ENCODE measurements at places on chromosomes 7 and 10.

GRCh38 chr10:126199221-126199998 lies 188.9 kb downstream of the ADAM12 start:
- DNase-seq, result no peak

GRCh38 chr7:120617275-120617674 lies 240.7 kb downstream of the TSPAN12 start:
- no peak for DNase-seq

DNA sequence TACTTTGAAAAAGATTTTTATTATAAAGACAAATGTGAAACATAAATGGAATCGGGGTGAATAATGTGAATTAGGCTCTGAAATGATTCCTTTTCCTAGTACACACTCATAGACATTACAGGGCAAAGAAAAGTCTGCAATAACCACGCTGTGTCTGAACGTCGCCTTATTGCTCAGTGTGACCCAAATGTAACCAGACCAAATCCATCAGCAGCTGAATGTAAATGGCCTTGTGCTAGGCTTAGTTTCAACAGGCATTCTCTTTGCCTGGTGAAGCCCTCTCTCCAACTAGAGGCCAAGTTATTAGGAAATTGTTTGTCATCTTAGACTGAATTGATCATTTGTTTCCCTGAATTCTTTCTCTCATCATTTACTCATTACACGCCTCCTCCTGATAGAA lies 225.5 kb downstream of the CHCHD3 start:
- no peak for DNase-seq

GRCh38 chr10:75189266-75190096 lies 21.1 kb upstream of the VDAC2 start:
- no peak for DNase-seq

DNA sequence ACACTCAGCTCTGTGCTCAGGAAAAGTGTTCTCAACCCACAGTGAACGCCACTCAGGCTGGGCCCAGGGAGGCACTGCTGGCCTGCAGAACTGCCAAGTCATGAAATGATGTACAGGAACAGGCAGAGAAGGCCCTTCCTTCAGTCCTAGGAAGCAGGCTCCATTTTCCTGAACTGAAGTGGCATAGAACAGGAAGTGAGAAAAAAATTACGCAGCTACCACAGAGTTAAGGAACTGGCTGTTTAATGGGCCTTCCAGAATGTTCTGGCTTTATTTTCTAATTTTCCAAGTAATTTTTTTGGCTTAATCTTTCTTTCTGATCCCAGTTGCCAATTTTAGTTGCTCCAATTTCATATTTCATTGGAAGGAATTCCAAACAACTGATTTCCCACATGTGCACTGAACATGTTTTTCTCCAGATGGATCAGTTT lies 39.3 kb downstream of the LRRC18 start:
- DNase-seq, result no peak

- DNase-seq, result no peak
These were observed 504.1 kb downstream of the POM121L12 start for GRCh38 chr7:53539558-53539957.

- DNase-seq, result no peak
These were observed 204.8 kb downstream of the BMPER start for GRCh38 chr7:34109936-34110780.

DNA sequence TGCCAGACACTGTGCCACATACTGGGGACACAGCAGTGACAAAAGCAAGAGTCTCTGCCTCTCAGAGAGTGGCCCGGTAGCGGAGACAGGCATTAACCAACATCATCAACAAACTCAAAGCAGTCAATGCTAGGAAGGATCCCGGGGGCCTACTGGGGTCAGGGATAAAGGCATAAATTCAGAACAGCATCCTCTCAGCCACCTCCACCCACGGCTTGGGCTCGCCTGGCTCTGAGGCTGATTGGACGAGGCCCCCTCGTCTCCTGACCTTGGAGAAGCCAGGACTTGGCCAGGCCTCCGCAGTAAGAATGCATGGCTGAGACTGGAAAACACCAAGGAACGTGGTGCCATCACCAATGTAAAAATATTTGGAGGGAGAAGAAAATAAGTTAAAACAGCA lies 102.1 kb downstream of the ARHGAP22 start:
- no peak for DNase-seq

DNA sequence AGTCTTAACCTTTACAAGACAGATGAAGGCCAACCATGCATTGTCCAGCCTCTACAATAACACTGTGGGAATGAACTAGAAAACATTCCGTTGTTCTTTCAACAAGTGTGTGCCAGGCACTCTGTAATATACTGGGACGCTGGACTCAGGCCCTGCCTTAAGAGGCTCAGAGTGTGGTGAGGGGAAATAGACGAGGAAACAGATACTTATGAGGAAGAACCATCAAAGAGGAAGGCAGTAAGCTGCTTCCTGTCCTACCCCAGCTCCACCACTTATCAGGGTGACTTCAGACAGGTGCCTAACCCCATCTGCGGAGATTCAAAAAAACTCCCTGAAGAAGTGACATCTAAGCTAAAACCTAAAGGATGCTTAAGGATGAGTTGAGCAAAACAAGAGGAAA lies 8.9 kb upstream of the TRIM8 start:
- no peak for DNase-seq

- no peak for DNase-seq
These were observed 34.8 kb downstream of the CFAP43 start for GRCh38 chr10:104197364-104197763.

DNA sequence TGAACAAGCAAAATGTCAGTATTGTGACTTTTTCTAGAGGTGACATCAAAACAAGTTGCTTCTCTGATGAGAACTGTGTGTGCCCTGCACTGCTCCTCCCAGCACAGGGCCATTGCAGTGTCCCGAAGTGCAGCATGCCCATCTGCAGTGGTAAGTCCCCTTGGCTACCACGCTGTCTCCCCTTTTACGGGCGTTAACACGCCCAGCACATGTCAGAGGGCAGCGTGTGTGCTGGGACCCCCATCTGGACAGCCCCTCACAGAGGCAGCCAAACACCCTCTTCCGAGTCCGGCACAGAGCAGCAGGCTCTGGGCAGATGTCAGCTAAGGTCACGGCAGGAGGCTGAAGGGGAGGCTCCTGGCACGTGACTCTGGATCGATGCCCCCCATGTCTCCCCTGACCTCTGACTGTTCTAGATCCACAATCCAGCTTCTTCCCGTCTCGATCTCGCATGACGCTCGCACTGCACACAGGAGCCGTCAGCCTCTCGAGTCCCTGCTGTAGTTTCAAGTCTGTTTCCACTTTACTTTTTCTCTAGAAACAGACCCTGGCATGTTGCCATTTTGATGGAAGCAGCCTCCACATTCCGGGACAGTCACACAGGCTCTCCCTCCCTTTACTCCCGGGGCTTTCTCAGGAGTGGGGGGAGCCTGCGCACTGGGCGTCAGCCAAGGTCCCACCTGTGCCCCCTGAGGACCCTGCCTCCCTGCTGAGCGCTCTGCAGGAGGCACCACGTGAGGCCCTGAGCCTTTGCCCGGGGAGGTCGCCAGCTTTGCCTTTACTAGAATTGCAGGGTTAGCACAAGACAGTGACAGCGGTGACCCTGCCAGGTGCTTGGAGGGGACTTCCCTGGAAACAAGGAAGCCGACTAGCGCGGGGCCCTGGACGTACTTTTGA lies 133.8 kb downstream of the TCERG1L start:
- DNase-seq, result no peak

DNA sequence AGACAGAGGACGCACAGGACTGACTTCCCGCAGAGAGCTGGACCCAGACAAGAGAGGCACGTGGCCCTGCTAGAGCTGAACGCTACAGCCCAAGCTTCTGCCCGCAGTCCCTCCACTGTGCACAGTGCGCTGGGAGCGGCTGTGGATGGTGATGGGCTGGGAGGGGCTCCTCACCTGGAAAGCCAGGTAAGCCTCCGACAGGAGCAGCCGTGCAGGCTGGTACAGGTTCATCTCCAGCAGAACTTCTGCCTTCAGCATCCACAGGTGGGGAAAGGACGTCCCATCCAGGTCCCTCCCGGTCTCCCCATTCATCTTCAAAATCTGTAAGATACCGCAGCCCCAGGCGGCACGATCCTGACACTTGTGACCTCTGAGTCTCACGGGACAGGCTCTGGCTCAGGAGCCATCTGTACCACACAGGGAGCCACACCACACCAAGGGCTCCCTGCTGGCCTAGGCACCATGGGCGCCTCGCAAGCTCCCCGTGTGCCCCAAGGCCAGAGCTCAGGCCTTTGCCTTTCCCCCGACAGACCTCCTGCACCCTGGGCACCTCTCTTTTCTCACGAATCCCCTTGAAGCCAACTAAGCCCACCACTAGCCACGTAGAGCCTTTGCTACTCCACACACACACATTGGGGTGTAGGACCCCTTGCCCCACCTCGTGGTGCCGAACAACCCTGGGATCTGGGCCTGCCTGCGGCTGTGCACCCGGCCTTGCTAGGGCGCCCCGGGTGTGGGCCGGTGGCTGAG lies 76.3 kb downstream of the CFAP46 start:
- DNase-seq, result no peak

GRCh38 chr7:116591202-116592040 lies 66.6 kb downstream of the CAV1 start:
- no peak for DNase-seq

DNA sequence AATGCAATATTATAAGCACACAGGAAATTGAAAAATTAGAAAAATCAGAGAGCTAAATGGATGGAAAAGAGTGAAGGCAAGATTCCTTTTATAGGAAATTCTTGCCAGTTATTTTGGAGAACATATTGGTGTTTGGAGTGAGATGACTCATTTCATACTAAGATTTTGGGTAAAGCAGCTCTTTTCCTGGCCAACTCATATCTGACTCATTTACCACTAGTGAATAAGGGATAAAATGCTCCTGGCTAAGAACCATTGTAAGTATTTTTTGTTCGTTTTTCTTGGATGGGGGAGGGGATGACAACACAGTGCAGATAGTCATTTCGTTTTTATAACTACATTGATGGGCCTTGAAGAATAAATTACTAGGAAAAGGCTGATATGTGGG lies 139.3 kb downstream of the TWIST1 start:
- DNase-seq, result no peak

DNA sequence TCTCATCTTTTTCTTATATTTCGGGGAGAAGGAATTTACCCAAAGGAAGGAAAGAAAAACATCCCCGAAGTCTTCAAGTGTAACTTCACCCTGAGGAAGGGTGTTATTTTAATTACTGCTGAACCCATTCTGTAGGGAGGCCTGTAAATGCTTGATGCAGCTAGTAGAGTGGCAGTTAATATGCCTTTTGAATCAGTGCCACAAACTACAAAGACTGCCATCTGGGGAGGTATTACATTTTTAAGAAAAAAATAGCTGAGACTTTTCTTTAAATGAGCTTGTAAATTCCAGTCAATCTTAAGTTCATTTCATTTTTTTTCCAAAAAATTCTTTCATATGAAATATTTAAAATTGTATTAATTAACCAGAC lies 233.1 kb upstream of the FERD3L start:
- no peak for DNase-seq

DNA sequence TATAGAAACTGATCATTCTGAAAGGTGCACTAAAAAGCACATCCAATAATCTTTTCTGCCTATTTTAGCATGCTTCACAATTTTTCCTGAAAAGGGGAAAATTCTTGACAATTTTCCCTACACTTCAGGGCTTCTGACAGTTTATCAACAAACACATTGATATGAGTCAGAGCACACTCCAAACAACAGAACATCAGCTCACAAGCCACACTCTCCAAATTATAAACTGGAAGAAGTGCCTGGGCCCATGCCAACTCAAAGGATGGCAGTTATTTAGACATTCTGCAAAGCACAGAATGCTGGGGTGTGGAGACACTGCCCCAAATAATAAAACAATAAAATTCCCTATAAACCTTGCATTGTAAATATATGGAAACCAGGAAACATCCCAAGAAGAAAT lies 90.8 kb downstream of the ELAPOR2 start:
- no peak for DNase-seq

DNA sequence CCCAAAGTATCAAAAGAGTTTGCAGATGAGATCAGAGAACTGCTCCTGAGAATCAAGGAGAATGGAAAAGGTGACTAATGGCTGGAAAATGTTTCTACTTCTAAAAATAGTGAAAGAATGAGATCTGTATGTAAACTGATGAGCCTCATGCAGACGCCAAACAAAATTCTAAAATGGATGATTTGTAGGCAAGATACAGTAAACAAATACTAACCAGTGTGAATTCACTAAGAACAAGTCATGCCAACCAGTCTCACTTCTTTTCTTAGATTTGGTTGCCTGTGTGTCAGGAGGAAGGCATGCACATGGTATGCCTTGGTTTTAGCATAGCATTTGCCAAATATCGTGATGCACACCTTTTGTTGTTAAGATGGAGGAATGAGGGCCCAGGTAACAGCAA lies 94.9 kb upstream of the PIK3CG start:
- no peak for DNase-seq

DNA sequence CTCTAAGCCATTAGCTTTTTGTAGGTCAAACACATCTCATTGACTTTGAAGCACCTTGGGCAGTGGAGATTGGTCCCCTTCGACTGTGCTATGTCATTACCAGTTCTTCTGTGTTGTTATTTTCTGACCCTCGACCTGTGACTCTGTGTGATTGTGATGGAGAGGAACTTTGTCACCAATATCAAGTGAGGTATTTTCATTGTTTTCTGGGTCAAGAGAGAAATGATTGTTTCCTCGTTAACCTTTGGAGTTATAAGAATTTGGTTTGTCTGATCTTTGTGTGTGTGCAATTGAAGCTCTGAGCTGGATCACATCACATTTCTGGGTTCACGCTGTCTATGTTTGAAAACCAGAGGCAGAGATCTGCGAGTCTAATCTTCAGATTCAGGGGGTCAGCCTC lies 432.2 kb upstream of the KLF6 start:
- DNase-seq, result no peak

DNA sequence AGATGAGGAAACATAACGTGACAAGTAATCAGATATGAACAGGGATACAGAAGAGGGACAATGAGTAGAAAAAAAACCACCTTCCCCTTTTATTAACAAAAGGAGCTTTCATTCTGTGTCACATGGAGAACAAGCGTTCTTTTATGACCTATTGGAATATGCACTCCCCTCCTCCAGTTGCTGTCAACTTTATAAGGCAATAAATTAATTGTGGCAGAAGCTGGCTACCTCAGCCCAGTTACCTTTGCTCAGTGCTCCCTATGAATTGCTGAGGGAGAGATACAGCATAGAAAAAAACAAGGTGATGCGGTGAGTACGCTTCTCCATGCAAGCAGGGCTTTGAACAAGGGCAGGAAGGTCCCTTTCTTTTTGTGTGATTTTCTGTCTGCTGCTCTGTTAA lies at the start of gene MGAM2:
Gene MGAM2, plus strand, starts transcription at position 220 of the 400 bp plus-strand sequence. CDS start 5,156 bp downstream, outside the sequence.
- no peak for DNase-seq

- no peak for DNase-seq
These were observed 40.6 kb upstream of the ADD3 start for GRCh38 chr10:109966961-109967738.

GRCh38 chr7:138729444-138729843 lies 28.3 kb upstream of the SVOPL start:
- no peak for DNase-seq

DNA sequence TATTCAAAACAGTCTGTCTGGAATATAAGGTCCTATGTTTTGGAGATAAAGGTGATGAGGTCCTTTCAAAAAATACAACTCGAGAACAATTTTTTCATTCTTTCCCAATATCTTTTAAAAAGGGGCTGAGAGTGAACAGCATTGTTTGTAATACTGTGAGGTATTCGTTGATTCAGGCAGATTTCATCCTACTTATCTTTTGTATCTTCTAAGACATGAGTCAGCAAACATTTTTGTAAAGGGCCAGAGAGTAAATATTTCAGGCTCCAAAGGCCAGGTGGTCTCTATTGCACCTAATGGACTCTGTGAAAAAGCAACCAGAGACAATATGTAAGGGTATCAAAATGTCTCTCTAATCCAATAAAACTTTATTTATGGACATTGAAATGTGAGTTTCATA lies 8.1 kb upstream of the ANK3 start:
- DNase-seq, result no peak
